ENCODE measurements at places on chromosomes 3 and 15.

GRCh38 chr15:33109345-33109744, 85.2 kb downstream of the FMN1 start:
- DNase-seq = no peak

GRCh38 chr3:184168363-184169120, 6.1 kb upstream of the AP2M1 start:
- DNase-seq = no peak

DNA sequence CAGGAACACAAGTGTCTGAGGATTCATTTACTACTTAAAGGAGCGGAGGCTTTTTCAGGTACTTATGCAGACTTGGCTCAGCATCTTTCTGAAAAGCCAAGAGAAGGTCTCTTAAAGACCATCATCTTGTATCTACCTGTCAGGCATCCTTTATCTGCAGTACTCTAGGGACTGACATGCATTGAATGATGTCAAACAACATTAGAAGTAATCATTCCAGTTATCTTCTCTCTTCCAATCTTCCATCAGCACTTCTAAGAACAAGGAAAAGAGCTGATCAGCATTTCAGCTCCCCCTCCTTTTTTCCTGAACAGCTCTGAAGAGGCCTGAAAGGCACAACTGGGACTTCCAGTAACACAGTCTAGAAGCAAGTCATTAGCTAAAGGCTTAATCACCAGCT, 214.8 kb downstream of the KCNH8 start:
- DNase-seq = no peak

GRCh38 chr3:142931222-142931621, 32.3 kb downstream of the PAQR9 start:
- no peak for DNase-seq

DNA sequence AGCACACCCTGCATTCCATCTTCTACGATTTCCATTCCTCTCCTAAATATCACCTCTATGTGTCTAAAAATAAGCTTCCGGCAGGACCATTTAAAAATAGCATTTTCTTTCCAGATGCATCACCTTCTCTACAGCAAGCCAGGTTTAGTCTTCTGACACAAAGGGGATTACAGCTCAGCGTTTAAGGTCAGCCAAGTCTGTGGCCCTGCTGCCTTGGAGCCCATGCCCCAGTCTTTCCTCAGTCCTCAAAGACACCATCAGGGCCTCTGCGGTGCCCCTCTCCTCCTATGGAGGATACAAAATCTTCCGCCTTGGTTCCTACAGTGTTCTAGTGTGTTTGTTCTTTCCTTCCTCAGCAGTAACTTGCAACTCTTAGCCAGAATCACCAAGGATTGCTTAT, 3.8 kb downstream of the SELENOS start:
- DNase-seq = no peak

GRCh38 chr15:84981711-84982300, at the start of gene PDE8A:
PDE8A (plus strand) TSS chr15:84981856; CDS start chr15:84982163, 307 bp downstream.
- DNase-seq = no peak

DNA sequence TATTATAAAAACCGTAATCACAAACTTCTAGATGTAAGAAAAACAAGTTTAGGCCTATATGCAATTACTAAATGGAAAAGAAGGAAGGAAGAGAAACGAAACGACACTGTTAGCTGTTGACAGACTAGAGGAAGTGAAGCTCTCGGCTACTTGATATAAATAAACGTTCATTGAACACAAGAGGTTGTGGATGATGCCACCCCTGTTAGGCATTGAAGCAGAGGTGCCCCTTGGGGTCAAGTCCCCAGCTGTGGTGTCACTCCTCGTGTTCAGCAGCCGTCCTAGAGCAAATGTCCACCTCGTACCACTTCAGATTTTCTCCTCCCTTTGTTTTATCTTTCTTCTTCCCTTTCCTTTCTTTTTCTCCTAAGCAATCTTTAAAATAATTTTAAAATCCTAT, 146.5 kb upstream of the UBE2E1 start:
- no peak for DNase-seq

GRCh38 chr15:84749111-84749991, 959 bp downstream of the ZNF592 start:
- DNase-seq = peak; percentile 30

GRCh38 chr3:173531602-173532001, 134.1 kb downstream of the NLGN1 start:
- DNase-seq = no peak

- DNase-seq = no peak
Measured at GRCh38 chr15:98868564-98868963, 139.0 kb downstream of the PGPEP1L start.

DNA sequence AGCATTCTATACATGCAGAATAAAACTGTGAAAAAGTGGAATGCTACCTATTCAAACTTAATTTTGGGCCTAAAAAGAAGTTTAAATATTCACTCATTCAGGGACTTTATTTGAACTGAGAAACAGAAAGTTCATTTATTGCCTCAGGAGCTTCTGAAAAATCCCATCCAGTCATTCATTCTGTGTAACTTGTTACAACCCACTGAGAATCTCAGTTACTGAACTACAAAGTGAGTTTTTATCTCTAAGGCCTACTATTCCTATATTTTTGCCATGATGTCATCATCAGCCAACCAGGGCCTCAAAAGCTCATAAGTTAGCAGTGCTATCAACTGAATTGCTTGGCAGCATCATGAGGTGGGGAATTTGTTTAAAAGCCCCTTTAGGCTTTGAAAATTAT, 98.0 kb upstream of the BOC start:
- no peak for DNase-seq

DNA sequence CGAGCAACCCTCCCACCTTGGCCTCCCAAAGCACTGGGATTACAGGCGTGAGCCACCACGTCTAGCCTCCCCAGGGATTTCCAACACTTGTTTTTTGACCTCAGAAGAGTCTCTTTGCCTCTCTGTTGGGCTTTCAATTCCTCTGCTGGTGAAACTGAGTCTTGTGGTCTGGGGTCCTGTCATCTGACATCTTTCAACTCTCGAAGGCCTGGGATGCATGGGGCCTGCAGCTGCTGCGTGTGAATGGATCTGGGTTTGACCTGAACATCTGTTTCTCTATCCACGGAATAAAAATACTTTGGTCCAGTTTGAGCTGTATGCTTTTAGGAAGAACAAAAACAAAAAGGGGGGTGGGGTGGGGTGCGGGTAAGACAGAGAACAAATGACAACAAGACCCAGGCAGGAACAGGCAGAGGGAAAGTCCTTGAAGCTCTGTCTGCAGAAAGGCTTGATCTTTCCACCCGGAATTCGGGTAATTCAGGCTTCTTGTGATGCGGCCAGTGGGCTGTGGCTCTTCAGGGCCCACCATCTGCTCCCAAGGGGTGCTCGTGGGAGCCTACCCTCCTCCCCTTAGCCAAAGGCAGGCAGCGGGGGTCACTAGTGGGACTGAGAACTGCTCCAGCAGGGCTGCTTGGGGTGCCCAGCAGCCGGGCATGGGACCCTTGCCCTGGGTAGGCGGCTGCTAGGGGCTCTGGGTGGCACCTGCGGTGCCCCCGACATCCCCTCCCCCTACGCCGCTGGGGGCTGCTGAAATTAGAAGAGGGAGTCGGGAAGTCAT, 71.5 kb downstream of the SLC12A8 start:
- no peak for DNase-seq

- no peak for DNase-seq
Measured at GRCh38 chr3:158847885-158848284, 46.0 kb downstream of the MFSD1 start.

DNA sequence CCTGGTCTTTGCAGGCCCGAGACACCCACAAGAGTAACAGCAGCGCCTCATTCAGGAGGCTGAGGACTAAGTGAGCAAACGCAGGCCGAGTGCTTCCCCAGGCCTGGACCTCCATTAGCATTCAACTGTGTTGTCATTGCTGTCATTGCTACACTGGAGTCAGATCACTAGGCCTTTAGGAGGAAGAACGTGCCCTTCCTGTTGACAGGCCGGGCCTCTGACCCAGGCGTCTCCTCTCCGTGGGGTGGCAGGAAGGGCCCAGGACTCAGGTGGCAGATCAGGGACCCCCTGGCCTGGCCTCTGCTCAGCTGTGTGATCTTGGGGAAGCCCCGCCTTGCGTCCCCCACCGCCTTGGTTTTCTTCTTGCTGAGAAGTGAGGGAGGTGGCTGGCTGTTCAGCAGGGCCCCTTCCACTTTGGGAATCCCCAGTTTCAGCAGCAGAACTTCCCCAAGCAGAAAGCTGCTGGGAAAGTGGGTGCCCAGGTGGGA, 19.1 kb downstream of the ZDHHC19 start:
- DNase-seq = no peak

- no peak for DNase-seq
Measured at GRCh38 chr15:98804057-98804380, 155.7 kb downstream of the IGF1R start.

DNA sequence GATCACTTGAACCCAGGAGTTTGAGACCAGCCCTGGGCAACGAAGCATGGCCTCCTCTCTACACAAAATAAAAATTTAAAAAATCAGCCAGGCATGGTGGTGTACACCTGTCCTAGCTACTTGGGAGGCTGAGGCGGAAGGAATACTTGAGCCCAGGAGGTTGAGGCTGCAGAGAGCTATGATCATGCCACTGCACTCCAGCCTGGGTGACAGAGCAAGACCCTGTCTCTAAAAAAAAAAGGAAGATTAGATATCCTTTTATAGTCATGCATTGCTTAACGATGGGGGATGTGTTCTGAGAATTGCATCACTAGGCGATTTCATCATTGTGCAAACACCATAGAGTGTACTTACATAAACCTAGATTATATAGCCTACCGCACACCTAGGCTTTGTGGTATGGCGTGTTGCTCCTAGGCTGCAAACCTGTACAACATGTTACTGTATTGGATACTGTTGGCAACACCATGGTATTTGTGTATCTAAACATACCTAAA, 12.6 kb downstream of the ALAS1 start:
- DNase-seq = no peak

DNA sequence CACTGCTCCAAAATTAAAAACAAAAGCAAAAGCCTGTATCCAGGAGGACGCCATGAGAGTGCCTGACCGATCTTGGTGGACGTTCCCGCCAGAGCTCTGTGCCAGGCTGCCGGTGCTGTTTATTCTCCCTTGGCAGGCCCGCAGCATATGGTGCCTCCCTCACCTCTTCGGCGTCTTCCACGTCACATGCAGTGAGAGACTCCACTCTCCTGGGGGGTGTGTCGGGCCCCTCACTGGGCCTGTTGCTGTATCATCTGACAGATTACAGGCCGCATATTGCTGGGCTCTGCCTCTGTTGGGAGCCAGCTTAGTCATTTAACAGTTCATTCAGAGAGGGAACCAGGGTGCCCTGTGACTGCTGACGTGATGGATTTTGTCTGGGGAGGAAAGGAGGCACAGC, 86.4 kb upstream of the ARRDC4 start:
- DNase-seq = no peak

DNA sequence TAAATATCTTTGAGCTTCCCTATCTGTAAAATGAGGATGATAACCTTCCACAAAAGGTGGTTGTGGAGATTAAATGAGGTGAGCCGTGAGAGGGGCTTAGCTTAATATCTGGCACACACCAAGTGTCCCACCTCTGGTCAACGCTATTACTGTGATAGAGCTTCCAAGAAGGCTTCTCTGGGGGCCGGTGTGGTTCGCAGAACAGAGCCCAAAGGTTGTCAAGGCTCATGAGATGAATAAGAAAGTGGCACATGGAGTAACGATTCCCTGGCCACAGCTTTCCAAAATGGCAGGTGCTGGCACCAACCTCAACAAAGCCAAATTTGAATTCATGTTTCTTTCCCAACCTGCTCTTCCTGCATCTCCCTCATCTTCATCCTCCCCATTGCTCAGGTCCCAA, 10.4 kb downstream of the KY start:
- DNase-seq = no peak

GRCh38 chr3:55313666-55314065, 173.4 kb downstream of the WNT5A start:
- DNase-seq = no peak

DNA sequence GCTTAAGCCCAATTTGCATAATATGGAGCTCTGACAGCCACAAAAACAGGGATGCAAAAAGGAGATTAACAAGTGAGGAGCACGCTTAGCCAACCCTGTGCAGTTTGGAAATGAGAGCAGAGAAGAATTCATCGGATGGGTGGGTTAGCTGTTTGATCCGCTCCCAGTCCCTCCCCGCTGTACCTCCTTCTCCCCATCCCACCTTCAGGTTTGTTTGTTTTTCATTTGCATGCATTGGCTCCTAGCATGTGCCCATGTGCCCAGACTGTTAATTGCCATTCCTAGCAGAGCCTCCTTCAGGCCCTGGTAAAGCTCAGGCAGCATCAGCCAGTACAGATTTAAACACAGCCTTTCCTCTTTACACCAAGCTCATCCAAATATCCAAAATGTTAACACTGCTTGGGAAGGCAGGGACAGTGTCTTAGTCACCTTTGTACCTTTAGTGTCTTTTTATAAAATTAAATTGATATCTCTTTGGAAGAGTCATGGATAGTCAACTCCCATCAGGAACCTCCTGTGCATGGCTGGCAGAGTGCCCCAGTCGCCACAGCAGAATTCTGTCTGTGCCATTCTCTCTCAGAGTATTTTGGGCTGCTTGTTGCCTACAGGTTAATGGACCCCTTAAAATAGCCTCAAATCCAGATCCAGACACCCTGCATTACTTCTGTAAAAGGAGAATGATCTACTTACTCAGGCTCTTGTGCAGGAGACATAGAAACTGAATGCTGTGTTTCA, 244.2 kb downstream of the LSAMP start:
- no peak for DNase-seq

GRCh38 chr3:94130690-94131089, 67.8 kb downstream of the NSUN3 start:
- no peak for DNase-seq

- no peak for DNase-seq
Measured at GRCh38 chr3:159513444-159513843, 475.2 kb upstream of the IL12A start.

DNA sequence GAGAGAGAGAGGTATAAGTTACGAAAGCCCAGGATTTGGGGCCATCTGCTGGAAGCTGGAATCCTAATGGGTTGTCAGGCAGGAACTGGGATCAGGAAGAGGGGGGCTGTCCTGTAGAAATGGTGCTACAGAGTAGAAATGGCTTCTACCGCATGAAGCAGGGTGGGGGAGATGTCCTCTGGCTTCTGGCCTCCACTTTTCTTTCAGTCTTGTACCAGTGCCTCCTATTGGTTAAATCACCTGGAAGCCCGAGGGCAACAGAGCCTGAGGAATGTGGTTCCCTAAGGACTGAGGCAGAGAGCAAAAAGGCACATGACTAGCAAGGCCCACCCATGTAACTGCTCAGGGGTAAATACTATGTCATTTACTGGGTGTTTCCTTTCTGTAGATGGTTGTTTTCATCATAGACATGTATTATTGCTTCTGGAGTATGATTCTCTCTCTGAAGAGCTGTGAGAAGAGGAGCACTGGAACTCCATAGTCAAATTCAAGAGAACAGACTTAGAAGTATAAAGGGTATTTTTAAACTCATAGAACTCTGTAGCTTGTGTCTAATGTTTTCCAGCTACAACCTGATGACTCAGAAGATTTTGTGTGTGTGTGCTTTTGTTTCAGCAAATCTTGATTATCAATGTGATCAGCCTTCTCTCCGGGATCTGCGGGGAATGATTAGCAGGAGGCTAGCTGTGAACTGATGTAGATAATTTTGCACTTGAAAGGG, 20.2 kb upstream of the MITF start:
- no peak for DNase-seq

DNA sequence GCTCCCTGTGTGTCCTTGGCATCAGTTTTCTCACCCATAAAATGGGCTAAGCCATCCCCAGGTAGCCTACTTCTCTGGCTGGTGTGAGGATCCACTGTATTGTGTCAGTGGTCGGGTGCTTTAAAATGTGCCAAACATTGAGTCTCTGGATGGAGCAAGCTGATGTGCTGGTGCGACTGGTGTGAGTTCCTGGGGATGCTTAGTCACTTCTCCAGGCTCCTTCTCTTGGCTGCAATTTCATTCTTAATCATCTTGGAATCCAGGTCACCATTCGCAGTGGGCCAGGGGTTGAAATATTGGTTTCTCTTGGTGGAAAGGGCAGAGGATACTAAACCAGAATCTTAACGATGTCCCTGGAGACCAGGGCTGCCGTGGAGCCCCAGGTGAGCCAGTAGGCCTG, 29.3 kb downstream of the SCN5A start:
- DNase-seq = no peak

All from breast epithelium (tissue), 4 donors.